ENCODE measurements at places on chromosomes 12 and 14.

DNA sequence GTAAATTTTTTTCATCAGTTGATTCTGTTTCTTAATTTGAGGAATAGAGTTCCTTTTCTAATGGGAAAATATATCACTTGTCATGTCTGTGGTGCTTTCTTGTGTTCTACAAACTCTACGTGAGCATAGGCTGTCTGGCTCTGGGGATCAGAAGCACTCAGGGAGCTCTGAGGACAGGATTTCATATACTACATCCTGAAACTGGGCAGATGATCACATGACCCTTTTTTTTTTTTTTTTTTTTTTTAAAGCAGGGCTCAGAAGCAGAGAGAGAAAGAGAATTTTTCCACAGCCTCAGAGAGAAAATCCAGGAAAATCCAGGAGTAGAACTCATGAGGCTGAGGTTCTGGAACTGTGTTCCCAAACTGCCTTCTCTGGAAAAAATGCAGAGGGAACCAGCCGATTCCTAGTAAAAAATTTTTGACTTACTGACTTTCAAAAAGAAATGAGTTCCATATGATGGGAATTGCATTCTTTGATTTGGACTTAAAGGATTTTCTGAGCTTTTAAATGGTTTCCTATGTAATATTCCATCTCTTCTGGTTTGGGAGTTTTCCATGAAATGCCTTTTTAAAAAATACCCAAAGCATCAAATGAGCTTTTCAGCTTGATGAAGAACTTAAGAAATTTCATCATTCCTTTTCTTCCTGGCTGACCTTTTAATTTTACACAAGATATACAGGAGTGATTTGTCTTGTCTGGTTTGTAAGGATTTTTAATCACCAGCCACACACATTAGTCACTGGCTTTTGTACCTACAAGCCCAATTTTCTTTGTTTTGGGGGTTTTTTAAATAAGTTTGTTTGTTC lies 183.1 kb upstream of the HIF1A start:
- H3K27me3 ChIP-seq: no peaks in the 10 kb centered on the region
- no peak for DNase-seq
- H3K36me3 ChIP-seq: no peaks in the 10 kb centered on the region

- DNase-seq: no peak
- no peaks in the 10 kb centered on the region for H3K4me1 ChIP-seq
- no peak overlapping the region for H3K4me3 ChIP-seq
- H3K36me3 ChIP-seq: no peaks in the 10 kb centered on the region
- no peaks in the 10 kb centered on the region for H3K27me3 ChIP-seq
Measured at GRCh38 chr14:77885367-77885766, 85.5 kb downstream of the ADCK1 start.

GRCh38 chr12:58268069-58268468 lies 326.7 kb downstream of the ATP23 start:
- no peaks in the 10 kb centered on the region for H3K27me3 ChIP-seq
- H3K27ac ChIP-seq: no peak overlapping the region
- H3K36me3 ChIP-seq: no peaks in the 10 kb centered on the region
- DNase-seq: no peak
- no peak overlapping the region for H3K4me3 ChIP-seq

DNA sequence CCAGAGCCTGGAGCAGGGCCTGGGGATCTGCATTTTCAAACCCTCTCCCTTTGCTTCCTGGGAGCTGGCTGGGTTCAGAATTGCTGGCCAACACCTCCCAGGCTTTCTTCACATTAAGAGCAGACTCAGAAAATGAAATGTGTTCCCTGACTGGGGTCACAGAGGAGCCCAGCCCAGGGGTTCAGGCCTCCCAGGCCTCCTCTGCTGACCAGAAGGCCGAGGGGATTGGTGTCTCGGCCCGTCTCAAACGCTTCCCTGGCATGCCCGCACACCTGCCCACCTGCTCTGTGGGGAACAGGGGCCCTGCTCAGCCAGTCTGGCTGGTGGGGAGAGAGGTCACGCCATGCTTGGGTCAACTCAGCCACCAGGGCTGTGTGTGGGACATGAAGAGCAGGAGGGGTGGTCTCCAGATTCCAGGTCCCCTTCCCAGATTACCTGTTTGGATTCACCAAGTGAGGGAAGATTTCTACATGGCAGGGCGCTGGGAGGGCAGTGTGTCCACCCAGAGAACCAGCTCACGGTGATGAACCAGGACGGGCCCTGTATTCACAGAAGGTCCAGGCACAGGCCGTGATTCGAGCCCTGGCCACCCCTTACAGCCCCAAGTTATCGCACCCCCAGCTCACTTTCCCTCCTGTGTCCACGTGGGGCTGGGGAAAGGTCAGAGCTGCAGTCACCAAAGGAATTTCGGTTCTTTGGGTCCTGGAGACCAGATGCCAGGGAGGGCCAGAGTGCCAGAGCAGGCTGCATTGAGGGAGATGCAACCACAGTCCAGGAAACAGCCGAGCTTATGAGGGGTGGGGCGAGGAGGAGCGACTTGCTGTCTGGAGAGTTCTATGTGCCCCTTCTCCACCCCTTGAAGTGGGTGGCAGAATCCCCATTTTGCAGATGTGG lies 55.2 kb upstream of the RIN3 start:
- no peak overlapping the region for H3K27ac ChIP-seq
- H3K27me3 ChIP-seq: no peaks in the 10 kb centered on the region
- H3K4me1 ChIP-seq: peaks cover 3% of the 10 kb centered on the region
- H3K4me3 ChIP-seq: no peak overlapping the region
- H3K36me3 ChIP-seq: no peaks in the 10 kb centered on the region

GRCh38 chr14:102779084-102779462 lies 1.8 kb downstream of the TRAF3 start:
- no peak overlapping the region for H3K27ac ChIP-seq
- peak overlapping the region; percentile 99 for H3K4me3 ChIP-seq
- no peaks in the 10 kb centered on the region for H3K36me3 ChIP-seq
- H3K27me3 ChIP-seq: no peaks in the 10 kb centered on the region

DNA sequence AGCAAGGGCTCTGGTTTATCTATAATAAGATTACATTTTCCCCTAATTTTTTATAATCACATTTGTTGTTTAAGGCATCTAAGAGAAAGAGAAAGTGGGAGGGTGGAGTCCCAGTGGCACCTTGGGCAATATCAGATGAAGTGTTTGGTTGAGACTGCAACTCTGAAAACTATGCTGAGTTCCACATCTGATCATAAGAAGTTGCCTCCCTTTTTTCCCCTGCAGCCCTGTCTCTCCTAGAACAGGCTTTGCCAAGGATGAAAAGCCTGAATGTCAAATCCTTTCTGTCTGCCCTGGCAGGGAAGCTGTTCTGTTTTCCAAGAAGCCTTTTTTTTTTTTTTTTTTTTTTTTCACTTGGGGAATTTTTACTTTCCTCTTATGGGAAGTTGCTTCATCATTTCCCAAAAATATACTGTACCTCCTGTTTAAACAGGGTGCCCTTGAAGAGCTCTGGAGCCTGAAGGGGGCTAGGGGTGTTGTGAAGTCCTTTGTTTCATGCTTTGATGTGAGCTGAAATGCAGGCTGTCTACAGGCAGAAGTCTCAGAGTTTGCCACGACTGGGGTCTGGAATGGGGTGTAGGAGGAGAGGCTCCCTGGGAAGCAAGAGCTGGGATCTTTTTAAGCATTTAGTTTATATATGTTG lies 71.3 kb downstream of the SUSD6 start:
- peaks cover 52% of the 10 kb centered on the region for H3K4me1 ChIP-seq
- peak overlapping the region; percentile 65 for H3K27ac ChIP-seq
- DNase-seq: no peak

- DNase-seq: no peak
- H3K4me3 ChIP-seq: peak overlapping the region; percentile 98
Measured at GRCh38 chr12:51217133-51217967, 512 bp downstream of the POU6F1 start.

All from esophagus squamous epithelium (tissue), 5 donors.